Aorta (tissue), 5 donors: ENCODE measurements at places on chromosomes 4 and X.

GRCh38 chr4:158121161-158121579 is 51.7 kb downstream of the GASK1B start:
- DNase-seq = no peak

DNA sequence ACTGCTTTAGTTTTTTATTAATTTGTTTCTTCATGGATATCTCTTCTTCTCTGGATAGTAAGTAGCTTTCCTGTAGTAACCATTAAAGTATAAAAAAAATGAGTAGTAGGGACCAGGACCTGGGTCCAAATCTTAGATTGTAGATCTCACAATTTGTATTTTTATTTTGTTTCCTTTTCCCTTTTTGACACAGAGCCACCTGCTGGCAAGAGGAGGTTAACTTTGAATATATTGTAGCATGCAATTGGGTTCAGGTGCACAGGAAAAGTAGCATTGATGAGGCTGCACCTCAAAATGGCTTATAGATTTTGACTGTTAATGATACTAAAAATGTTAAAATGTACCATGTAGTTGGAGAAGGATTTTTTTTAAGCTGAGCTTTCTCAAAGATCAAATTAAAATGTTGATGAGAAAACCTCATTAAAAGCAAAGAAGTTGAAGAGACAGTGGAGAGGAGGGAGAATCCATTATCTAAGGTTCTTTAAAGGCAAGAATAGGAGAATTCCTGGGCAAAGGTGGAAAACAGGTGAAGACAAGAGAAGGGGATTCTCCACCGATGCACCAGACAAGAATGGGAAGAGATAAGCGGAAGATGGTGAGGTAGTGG is 48.3 kb upstream of the HPGDS start:
- DNase-seq = no peak

GRCh38 chr4:84298023-84298718 is 200.9 kb downstream of the NKX6-1 start:
- DNase-seq = no peak

- no peak for DNase-seq
Measured at GRCh38 chr4:36056136-36056535, 188.2 kb downstream of the ARAP2 start.

DNA sequence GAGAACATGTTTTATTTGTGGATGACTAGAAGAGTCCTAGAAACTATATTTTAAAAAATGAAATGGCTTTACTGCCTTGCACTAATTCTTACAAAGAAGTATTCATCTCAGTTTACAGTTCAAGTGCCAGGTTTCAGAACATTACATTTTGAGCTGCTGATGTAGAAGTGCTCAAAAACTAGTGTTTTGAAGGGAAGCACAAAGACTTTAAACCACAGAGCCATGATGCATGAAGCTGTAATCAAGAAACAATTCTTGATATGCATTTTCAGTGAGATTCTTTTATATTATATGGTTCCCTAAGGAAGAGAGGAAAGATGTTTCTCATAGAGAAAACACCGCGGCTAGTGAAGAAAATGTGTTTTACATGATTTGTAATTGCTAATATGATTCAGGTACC is 1163.0 kb downstream of the RAPGEF2 start:
- no peak for DNase-seq

DNA sequence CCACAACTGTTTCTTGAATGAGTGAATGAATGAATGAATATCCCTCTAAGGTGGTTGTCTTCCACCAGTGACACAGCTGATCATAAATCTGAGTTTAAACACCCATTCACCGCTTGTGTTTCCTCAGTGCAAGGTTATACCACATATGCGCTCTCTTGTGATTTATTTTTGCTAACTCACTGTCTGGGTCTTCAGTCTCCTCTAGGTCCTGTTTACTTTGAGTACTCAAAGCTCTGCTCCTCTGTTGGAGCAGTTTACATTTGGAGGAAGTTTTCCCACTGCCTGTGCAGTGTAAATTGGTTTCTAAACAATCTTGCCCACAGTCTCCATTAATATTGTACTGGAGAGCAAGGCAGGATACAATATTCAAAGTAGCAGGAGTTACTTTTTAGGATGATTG is 212.6 kb upstream of the JADE1 start:
- DNase-seq = no peak

GRCh38 chrX:120251471-120252011 is 929 bp downstream of the ZBTB33 start:
- no peak for DNase-seq

GRCh38 chr4:174593701-174594100 is 71.4 kb upstream of the HPGD start:
- DNase-seq = no peak

GRCh38 chr4:5709207-5709575 is 832 bp upstream of the EVC2 start:
- DNase-seq = no peak

GRCh38 chrX:13966793-13967125 is 62.9 kb downstream of the GEMIN8 start:
- no peak for DNase-seq

DNA sequence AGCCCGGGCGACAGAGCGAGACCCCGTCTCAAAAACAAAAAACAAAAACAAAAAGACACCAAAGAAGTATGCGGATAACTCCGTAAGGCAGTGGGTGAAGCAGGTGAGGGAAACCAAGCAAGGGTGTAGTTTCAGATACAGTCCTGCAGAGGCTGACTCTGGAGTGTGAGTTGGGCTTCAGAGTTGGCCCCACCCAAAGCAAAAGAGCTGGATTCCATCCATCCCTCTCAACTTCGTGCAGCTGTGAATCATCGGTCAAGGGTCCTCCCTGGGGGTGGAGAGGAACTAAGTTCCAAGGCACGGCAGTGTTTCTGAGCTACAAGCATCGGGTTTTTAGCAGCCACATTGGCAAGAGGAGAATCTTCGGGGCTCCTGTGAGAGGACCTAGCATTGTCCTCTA is 43.9 kb upstream of the FAM9A start:
- no peak for DNase-seq

GRCh38 chr4:94728056-94728766 is 29.5 kb upstream of the BMPR1B start:
- DNase-seq = no peak

DNA sequence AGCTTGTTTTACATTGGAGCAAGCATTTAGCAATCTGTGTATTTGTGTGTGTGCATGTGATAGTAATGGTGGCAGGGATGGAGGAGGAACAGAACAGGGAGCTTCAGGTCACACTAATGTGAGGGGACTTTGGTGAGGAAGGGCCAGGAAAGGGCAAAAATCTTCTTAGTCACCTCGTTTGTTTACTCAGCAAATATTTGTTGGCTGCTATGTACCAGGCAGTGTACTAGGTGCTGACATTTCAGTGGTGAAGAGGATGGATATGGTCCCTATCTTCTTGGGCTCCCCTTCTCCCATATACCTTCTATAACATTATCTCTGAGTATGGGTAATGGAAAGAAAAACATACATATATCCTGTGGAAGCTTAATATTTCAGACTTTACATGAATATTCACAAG is 48.5 kb upstream of the HDAC8 start:
- DNase-seq = no peak

DNA sequence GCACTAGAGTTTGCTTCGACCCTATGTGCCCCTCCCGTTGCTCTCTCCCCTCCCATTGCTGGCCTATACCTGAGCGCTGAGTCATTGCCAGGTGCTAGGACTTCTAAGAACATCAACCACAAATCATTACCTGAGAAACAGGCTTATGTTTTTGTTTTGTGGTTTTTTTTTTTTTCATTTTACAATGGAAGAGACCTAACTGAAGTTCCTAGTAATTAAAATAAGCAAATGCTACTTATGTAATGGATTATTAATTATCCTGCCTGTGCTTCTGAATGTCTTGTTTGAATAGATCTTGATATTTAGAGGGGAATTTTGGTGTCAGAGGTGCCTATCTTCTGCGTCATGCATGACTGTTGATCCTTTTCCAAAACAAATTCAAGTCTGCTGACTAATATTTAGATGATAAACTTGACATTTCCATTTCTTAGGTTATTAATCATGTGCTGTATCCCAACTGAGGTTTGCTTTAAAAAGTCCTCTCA is 275.4 kb upstream of the CPEB2 start:
- DNase-seq = no peak

GRCh38 chr4:172628263-172628662 is 540.3 kb upstream of the GALNT7 start:
- no peak for DNase-seq

DNA sequence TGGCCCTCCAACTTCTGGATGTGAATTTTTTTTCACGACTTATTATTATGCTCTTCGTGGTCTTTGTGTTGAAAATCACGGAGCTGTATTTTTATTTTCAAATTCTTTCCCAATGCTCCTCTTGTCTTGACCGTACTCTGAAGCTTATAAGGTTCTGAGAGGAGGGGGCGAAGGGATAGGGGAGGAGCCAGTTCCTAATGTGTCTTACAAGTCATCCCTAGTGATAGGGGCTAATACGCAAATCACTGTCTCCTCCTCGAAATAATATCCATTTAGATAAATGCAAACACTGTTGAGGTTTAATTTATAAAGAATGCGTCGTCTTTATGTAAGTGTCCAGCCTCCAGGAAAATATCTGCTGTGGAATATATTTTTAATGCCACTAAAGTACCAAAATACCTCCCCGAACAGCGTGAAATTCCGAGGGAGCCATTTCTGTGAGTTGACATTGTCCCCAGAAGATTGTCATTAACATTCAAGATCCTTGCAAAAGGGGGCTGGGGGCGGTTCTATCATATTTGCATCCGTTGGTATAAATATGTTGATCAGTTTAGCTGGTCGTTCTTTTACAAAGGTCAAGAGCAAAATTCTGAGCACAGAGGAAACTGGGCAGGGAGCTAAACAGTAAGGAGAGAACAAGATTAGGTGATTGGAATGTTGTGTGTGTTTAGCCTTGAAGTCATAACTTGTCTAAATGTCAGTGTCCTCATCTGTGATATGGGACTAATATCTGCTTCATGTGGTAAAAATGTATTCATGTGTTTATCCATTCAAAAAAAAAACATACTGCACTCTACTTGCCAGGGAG is 3.7 kb upstream of the FAT1 start:
- no peak for DNase-seq

DNA sequence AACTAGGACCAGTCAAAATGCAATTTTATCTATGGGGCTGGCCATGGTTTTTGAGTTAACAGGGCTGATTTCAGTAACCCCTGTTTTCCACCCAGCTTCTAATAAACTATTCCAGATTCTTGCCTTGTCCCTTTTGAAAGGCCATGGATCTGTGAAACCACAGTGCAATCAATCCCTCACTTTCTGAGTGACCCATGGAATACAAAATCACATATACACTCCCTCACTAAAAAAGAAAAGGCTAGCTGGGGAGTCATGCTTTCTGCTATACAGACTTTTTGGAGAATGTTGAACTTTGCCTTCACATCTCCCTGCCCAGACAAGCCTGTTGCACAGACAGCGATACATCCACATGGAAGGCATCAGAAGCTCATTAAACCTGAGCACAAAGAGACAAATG is 47.9 kb downstream of the MAD2L1 start:
- DNase-seq = no peak

DNA sequence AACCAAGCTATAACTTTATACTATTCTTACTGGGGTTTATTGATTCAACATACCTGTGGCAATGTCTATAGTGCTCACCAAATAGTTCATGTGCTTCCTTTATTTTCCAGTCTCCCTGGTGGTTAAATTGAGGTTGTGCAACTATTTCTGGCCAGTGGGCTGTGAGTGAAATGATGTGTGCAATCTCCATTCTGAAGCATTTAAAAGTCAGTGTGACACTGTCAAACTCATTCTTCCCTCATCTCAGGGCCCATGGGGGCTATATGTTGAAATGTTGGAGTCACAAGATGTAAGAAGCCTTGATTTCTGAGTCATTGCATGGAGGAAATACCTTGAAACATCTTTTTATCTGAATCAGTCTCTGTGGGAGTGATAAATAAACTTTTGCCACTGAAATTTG is 414.3 kb upstream of the RPS6KA3 start:
- no peak for DNase-seq

DNA sequence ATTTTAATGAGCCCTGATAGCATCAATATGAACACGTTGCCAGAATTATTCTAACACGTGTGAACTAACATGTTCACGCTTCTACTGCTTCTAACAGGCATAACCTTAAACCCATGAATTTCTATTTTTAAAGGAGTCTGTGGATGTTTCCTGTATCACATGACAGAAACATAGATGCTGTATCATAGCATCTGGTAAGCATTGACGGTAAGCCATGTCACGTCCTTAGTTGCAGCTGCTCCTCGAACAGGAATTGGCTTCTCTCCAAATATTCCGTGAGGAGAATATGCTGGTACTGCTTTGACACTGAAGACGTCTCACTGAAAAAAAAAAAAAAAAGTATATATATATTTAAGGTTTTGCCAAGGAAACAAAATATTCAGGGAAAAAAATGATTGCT is 105.1 kb upstream of the MXRA5 start:
- DNase-seq = no peak

- DNase-seq = no peak
Measured at GRCh38 chr4:160100316-160100715, 997.4 kb downstream of the RAPGEF2 start.

GRCh38 chr4:85995361-85995760 is 364.5 kb downstream of the MAPK10 start:
- DNase-seq = no peak
